ENCODE measurements at places on chromosomes 3 and 15. TPM values are rescaled to one million over a fixed set of nuclear protein-coding genes. Genes with fewer than 3 reads are reported as not detected.

Gene PIK3CB
- total RNA-seq, result 12.3 TPM

- DNase-seq, result peak; percentile 33
Observed at GRCh38 chr3:153232851-153233271, 70.8 kb downstream of the RAP2B start.

- DNase-seq, result no peak
Observed at GRCh38 chr3:144032531-144033239, 61.1 kb downstream of the DIPK2A start.

Gene GRAMD2A
- total RNA-seq, result 0.13 TPM

GRCh38 chr3:129358772-129359371 is 69.6 kb downstream of the EFCAB12 start:
- DNase-seq, result no peak

Gene EOMES
- not detected for total RNA-seq

DNA sequence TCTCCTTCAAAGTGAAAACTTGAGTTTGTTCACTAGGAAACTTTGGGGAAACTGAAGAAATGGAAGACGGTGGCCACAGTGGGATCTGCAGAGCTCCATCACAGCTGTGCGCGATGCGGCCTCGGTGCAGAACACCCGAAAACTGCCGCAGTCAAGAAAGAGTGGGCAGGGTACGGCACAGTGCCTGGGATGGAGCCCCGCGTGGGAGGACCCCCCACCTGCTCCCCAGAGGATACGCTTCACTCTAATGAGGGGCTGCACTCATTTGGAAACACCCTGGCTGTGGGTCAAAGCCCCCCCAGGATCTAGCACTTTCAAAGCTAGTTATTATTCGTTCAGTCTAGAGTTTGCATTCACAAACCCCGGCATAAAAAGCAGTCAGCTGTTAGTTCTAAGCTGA is 9.5 kb downstream of the ADAMTS17 start:
- no peak for DNase-seq

DNA sequence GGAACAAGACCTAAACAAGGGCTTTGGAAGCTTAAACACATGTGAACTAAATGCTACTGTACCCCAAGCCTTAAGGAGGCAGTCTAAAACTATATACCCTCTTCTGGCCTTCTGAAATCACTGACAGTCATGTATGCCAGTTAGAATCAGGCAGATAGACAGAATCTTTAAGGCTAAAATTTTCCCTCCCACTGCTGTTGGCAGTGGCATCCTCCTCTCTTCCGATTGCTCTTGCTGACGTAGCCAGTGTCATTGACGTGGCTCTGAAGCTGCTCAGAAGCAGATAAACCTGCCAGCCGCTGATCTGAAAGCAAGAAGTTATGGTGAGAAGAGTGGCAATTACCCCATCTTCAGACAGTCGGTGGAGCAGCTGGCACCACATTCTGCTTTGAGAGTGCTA is 3.3 kb downstream of the RYR3 start:
- no peak for DNase-seq

GRCh38 chr3:33430061-33430460 is 10.1 kb downstream of the UBP1 start:
- no peak for DNase-seq

DNA sequence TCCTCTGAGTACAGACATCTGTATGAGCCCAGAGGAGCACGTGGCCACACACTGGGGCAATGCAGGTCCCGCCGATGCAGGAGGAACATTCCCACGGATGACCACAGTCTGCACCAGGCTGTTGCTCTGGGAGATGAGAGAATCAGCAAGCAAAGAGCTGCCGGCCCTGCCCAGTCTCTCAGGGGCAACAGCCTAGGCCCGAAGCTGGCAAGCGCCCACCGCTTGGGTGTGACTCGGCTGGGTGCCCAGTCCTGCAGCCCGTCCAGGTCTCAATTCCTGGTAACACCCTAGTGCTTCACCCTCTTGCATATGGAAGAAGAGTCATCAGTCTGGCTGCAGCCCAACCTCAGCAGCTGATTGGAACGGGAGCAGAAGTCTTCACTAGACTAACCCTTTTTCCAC is 153.7 kb upstream of the HES1 start:
- DNase-seq, result no peak

Gene FBXO40
- not detected for total RNA-seq

DNA sequence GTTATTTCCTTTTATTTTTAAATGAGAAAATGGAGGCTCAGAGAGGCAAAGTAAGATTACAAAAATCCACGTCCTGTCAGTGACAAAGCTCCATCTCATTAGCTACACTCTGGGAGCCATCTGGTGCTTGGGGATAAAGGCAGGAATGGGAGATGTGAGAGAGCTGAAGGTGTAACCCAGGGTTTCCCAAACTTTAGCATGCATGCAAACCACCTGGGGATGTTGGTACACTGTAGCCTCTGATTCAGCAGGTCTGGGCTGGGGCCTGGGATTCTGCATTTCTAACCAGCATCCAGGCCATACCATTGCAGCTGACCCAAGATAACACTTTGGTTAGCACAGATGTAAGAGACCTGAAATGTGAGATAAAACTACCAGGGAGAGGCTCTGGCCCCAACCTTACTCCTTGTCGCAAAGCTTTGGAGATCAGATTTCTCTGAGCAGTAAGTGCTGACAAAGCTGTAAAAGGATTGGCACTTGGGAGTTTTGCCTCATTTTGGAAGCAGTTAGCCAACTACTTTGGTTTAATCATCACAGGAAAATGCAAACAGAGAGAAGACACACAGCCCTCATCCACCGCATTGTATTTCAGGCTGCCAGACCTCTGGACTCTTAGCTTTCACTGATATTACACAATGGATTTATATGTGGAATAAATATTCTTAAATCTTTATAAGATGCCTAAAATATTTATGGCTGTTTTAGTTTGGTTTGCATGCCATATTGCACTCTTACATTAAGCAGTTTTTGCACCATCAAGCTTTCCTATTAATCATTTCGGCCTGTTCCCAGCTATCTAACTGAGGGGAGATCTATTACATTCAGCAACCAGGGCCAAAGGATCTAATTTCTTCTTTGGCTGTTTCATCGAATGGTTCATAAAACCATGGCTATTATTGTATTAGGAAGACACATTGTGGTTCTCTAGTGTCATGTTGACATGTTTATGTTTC is 263.0 kb downstream of the EBLN2 start:
- DNase-seq, result no peak

DNA sequence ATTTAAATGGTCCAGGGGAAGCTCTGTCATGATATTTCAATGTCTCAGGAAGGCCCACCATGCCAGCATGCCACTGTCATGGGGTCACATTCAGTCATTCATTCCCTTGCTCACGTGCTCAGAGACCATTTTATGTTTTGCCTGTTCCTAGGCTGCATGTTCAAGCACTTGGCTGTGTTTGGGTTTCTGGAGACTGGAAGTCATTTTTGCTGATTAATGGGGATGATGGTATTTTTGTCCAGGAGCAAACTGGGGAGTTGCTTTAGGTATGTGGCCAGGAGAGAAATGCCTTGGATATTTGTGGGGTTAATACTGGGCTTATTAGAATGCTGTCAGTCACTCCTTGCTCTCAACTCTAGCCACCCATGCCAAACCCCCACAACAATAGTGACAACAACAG is 303.5 kb downstream of the PTPRG start:
- DNase-seq, result no peak

DNA sequence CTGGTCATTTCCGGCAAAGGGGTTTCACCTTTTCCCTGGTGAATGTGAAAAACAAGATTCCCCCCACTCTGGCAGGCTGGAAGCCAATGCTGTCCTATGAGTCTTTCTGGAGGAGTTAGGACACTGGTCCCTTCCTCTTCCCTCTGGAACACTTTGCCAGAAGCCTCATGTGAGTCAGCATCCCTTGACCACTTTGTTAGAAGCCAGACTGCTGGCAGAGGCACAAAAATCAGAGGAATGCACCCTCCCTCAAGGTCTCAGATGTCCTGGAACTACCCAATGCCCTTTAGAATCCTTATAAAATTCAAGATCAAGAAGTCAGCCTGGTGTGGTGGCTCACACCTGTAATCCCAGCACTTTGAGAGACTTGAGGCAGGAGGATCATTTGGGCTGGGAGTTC is 26.6 kb downstream of the ITGB5 start:
- DNase-seq, result peak; percentile 24

DNA sequence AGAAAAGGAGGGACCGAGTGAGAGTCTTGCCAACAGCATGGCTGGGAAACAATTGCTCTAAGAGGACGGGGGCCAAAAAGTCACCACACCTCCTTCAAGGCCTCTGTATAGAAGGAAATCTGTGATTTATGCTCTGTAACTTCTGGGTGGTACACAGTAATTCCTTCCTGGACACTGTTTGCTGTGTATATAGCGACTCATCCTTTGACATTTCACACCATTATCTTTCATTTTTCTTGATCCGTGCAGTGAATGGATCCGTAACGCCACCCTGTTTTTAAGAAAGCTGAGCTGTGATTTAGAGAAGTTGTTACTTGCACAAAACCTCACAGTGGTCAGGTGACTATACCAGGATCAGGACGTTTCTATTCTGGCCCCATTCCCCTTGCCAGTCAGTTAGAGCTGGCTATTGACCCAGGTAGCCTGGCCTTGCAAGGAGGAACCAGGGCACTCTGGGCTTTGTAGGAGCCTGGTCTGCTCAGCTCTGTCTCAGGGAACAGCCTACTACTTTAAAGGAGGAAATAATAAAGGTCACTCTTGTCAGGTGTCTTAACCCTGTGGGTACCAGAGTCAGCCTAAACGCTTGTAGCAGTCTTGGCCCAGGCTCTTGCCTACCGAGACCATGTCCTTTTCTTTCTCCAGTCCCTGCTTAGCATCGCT is 86.5 kb upstream of the MYZAP start:
- no peak for DNase-seq

- DNase-seq, result no peak
Observed at GRCh38 chr15:98646546-98647025, 1.8 kb upstream of the IGF1R start.

Gene BFSP2
- not detected for total RNA-seq

GRCh38 chr3:134471521-134472193 is 14.1 kb downstream of the ANAPC13 start:
- no peak for DNase-seq

GRCh38 chr3:10361375-10361774 is 40.5 kb upstream of the SEC13 start:
- DNase-seq, result no peak

Gene CIB2
- 2.2 TPM for total RNA-seq

DNA sequence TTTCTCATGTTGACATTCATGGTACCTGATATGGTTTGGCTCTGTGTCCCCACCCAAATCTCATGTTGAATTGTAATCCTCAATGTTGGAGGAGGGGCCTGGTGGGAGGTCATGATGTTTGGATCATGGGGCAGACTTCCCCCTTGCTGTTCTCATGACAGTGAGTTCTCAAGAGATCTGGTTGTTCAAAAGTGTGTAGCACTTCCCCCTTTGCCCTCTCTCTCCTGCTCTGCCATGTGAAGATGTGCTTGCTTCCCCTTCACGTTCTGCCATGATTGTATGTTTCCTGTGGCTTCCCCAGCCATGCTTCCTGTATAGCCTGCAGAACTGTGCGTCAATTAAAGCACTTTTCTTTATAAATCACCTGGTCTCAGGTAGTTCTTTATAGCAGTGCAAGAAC is 3.3 kb upstream of the UBL7 start:
- DNase-seq, result no peak

DNA sequence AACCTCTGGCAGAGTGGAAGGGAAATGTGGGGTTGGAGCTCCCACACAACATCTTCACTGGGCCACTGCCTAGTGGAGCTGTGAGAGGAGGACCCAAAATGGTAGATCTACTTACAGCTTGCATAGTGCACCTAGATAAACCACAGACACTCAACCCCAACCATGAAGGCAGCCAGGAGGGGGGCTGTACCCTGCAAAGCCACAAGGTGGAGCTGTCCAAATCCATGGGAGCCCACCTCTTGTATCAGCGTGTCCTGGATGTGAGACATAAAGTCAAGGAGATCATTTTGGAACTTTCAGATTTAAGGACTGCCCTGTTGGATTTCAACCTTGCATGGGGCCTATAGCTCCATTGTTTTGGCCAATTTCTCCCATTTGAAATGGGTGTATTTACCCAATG is 20.9 kb downstream of the TP63 start:
- DNase-seq, result peak; percentile 35

Gene IL17RE
- 0.13 TPM for total RNA-seq

Gene GOLGA8N
- total RNA-seq, result 0.39 TPM

GRCh38 chr15:85477061-85477460 is 96.7 kb downstream of the AKAP13 start:
- no peak for DNase-seq

Gene ISLR2
- total RNA-seq, result under 0.01 TPM

GRCh38 chr3:99319961-99320360 is 318.4 kb upstream of the COL8A1 start:
- peak; percentile 60 for DNase-seq

DNA sequence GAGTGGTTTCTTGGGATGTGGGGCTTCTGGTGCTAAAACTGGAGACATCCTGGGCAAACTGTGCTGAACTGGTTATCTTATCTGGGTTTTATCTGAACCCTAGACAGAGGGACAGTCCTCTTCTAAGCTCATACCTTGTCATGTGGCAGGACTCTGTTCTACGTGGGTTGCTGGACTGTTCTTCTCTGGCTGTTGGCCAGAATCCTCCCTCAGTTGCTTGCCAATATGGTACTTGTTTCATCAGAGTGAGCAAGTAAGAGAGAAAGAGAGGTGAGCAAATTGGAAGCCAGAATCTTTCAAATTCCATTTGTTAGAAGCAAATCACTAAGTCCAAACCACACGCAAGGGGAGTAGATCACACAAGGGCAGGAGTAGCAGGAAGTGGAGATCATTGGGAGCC is 291.5 kb upstream of the TBL1XR1 start:
- no peak for DNase-seq

Gene ARID3B
- total RNA-seq, result 3.2 TPM

DNA sequence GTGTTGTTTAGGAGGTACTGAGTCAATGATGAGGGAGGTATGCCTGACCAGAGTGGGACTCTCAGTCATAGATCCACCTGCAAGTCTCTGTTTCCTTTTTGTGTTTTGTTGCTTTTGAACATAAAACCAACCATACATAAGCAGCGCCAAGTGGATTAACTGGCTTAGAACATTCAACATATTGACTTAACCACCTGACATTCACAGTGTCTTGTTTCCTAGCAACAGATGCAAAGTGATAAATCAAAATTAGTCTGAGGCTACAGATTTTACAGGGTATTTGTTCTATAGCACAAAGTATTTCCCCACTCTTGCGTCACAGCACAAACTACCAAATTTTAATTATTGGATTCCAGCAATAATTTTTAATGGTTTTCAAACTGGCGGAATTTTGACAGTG is 283.8 kb downstream of the BBX start:
- DNase-seq, result no peak

GRCh38 chr3:63979093-63979885 is 44.0 kb downstream of the PSMD6 start:
- DNase-seq, result no peak

DNA sequence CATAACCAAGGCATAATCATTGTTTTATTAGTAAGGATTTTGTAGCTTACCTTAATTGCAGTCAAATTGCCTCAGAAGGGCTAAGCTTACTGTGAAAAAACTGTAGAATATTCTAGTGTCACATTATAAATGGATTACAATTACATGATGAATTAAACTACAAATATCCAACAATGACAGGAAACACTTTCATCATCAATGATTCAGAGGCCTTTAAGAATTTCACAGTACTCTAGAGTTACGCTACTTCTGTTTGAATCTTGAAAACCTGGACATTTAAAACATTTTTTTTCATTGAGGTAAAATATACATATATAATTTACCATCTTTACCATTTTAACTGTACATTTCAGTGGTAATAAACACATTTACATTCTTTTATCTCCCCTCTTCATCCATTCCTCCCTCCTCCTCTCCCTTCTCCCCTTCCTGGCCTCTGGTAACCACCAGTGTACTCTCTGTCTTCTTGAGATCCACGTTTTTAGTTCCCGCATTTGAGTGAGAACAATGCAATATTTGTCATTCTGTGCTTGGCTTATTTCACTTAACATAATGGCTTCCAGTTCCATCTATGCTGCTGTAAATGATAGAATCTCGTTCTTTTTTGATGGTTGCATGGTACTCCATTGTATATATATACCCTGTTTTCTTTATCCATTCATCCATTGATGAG is 54.7 kb downstream of the GJD2 start:
- peak; percentile 62 for DNase-seq

All from dermis microvascular lymphatic vessel endothelial cell (primary cell).